ENCODE measurements at places on chromosomes 11 and 22.
A peak's percentile ranks its signal among the peaks of the same experiment; 100 is the strongest.

DNA sequence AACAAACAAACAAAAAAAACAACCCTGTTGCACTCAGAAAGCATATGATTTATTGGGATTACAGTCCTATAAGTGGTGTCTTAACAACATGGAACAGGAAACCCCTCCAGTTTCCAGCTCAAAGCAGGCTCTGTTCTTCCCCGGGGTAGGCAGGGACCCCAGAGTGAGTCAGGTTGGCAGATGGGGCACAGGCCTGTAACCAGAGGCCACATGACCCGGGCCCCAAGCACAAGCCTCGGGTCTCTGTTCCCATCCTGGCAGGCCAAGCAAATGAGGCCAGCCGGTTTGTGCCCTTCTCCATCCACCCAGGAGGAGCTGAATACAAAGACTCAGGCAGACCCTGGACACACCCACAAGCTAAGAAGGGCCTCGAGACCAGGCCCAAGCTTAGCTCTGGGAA, 75.8 kb downstream of the NAT10 start:
- DNase-seq: no peak

DNA sequence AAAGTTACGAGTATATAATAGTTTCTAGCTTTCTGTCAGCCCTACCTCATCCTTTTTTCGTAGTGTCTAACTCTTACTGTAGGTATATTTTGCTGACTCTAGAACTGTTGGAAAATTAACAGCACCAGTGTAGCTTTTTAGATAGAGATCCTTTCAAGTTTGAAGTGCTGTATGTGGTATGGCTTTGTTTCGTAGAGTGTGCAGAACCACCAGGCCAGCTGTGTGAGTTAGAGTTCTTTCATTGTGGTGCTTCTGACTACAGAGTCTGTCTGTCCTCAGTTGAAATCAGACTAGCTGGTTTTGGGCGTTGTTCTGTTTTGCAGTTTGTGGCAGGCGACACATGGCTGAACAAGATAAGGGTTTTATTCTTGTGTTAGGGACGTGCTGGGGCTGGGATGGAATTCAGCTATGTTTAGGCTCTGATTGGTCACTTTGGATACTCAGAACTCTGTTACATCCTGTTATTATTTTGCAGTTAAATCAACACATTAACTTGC, 3.2 kb downstream of the ARHGEF12 start:
- DNase-seq: peak; percentile 49

DNA sequence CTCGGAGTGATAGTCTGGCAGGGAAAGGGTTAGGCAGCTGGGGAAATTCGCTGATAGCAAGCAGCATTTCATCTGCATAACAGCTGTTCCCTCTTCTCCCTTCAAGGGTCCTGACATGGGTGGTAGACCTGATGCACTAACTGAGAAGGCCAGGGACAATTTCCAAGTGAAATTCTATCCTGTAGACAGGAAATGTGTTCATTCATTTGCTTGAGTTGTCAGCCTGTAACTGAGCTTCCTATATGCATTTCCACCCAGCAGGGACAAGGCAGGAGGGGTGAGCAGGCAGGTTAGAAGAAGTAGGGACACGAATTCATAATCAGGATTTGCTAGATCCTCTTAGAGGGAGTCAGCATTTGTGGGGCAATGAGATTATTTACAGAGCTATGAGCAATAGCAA, 154.3 kb upstream of the NCAM1 start:
- DNase-seq: no peak

GRCh38 chr11:44728491-44728910, 1.7 kb downstream of the TSPAN18 start:
- DNase-seq: no peak

- DNase-seq: peak; percentile 53
Observed at GRCh38 chr22:39514373-39514973, 5.9 kb upstream of the ATF4 start.

- peak; percentile 26 for DNase-seq
Observed at GRCh38 chr11:60756307-60757032, at the start of gene MS4A15. TSS of gene MS4A15 (plus strand) at chr11:60756867. CDS start at chr11:60763734, 6,867 bp downstream.

All from lung microvascular endothelial cell (primary cell).